Brain microvascular endothelial cell (primary cell): ENCODE measurements at places on chromosomes 3 and 15.

DNA sequence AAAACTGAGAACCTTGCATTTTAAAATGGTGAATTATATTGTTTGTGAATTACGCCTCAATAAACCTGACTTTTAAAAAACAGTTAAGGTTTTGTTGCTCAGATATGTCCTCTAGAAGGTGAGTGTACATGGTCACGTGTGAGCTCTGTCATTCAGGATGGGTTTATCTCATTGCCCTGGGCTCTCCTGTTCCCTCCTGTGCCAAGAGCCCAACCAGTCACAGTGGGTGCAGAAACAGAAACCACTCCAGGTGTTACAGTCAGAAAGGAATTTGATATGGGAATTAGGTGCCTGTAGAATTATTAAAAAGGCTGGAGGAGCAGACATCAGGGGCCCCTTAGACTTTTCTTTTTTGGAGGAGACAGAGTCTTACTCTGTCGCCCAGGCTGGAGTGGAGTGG, 196.4 kb downstream of the STT3B start:
- DNase-seq = no peak

GRCh38 chr3:194135806-194136518, at the start of gene HES1:
Gene HES1, plus strand, starts transcription at chr3:194136148. Its CDS starts 233 bp downstream, at chr3:194136381.
- DNase-seq = peak; percentile 98

DNA sequence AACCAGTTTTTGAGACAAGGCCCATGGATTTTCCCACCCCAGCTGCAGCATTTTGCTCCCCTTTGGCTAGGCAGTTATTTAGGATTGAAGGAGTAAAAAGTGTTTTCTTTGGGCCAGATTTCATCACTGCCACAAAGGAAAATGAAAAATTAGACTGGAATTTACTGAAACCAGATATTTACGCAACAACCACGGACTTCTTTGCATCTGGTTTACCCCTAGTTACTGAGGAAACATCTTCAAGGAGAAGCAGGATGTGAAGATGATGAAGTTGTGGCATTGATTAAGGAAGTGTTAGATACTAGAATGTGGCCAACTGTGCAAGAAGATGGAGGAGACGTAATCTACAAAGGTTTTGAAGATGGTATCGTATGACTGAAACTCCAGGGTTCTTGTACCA, 165.2 kb upstream of the MYRIP start:
- peak; percentile 39 for DNase-seq

GRCh38 chr15:69813881-69814280, 283.8 kb downstream of the TLE3 start:
- DNase-seq = no peak

DNA sequence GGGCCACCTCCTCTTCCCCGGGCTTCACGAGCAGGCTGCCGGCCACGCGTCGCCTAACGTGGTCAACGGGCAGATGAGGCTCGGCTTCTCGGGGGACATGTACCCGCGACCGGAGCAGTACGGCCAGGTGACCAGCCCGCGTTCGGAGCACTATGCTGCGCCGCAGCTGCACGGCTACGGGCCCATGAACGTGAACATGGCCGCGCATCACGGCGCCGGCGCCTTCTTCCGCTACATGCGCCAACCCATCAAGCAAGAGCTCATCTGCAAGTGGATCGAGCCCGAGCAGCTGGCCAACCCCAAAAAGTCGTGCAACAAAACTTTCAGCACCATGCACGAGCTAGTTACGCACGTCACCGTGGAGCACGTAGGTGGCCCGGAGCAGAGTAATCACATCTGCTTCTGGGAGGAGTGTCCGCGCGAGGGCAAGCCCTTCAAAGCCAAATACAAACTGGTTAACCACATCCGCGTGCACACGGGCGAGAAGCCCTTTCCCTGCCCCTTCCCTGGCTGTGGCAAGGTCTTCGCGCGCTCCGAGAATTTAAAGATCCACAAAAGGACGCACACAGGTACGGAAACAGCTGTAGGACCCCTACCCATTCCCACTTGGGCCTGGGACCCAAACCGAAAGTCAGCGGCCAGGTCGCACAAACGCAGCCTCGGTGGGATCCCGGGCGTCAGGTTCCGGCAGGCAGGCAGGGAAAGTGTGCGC, 1.5 kb downstream of the ZIC1 start:
- peak; percentile 86 for DNase-seq

DNA sequence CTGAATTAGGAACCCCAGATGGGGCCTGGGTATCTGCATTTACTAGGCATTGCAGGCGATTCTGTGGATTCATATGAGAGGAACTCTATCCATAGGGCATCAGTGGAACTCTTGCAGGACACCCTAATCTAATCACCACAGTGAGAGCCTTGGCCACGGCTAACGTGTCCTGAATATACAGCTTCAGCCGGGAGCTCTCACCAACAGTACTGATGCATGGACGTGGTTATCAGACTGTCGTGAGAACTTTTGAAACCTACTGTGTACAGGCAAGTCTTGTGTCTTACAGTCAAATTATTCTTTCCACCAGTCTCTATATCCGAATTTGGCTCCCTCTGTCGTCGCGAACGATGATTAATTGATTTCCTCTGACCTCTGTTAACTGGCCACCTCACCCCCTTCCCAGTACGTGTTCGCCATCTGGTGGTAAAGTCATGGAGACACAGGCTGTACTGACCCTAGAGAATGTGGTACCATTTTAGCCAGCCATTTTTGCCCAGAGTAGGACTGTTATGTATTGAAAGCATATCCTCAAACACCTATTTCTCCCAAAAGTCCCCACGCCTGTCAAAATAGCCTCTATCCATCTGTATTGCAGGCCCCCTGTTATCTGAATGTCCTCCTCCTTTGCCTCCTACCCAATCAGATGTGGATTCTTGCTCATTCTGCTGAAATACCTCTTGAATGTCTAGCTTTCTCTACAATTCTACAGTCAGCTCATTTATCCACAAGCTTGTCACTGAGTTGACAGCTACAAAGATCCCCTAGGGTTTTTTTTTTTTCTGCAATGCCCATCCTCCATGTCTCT, 39.7 kb downstream of the GLDN start:
- peak; percentile 65 for DNase-seq

DNA sequence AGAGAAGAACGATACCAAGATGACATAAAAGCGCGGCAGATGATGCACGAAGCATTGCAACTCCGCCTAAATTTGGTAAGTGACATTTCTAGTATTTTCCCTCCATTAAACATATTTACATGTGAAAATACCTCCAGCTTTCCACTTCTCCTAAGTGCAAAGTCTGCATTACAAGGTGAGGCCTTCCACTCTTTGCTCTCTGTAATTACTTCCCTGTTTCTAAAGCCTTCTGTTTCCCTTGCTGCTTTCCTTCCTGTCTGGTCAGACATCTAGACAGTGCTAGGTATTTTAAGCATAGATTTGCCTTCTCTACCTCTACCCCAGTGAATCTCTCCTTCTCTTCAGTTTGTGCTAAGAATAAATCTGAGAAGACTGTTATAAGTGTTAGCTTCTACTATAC, 1.9 kb downstream of the P2RY12 start:
- DNase-seq = no peak

- peak; percentile 24 for DNase-seq
Measured at GRCh38 chr3:141523615-141524375, 37.0 kb downstream of the RASA2 start.
